ENCODE measurements at places on chromosomes 1 and 21.

GRCh38 chr1:247146671-247147070 is 25.1 kb downstream of the ZNF124 start:
- DNase-seq = no peak

DNA sequence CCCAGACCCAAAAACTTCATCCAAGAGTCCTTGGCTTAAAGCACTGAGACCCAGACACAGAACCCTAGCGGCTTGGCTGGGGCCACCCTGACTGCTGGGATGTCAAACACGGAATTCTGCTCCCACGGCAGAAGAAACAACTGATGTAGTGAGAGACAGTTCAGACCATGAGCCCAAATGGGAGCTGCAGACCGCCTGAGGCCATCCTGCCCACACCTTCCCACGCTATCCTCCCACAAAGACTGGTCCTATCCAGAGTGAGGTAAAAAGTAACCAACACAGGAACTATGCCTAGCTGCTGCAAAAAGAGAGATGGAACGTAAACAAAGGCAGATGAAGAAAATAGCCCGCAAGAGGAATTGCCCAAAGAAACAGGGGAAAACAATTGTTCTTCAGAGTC is 203.3 kb downstream of the PTPRU start:
- DNase-seq = no peak

DNA sequence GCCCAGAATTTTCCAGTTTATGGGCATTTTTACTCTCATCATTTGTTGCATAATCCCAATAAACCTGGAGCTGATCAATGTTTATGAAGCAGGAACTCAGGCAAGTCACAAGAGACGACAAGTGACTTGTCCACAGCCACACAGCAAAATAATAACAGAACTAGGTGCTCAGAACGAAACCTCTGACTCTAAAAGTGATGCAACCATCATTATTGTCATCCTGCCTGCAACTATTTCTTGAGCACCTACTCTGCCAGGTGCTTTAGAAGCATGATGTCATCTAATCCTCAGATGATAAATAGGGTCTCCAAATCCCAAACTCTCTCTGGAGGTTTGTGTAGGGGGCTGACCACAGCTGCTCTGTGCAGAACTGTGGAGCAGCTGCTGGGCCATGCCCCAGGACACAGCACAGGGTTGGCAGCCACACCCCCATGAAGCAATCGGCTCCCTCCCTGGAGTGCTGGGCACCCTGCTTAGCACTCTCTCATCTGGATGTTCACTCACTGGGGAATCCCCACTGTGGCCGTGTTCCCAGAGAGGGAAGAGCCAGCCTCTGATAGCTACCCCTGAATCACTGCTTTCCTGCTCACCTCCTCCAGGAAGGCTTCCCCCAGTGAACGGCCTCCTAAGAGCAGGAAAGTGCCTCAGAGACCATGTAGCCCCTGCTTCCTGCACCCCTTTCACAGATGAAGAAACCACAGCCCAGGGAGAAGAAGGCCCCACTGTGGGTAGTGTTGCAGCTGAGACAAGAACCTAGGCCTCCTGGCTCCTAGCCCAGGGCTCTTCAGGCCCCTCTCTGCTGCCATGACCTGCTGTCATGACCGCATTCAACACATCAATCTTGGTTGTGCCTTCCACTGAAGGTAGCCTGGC is 2.1 kb downstream of the TTC22 start:
- peak; percentile 53 for DNase-seq

DNA sequence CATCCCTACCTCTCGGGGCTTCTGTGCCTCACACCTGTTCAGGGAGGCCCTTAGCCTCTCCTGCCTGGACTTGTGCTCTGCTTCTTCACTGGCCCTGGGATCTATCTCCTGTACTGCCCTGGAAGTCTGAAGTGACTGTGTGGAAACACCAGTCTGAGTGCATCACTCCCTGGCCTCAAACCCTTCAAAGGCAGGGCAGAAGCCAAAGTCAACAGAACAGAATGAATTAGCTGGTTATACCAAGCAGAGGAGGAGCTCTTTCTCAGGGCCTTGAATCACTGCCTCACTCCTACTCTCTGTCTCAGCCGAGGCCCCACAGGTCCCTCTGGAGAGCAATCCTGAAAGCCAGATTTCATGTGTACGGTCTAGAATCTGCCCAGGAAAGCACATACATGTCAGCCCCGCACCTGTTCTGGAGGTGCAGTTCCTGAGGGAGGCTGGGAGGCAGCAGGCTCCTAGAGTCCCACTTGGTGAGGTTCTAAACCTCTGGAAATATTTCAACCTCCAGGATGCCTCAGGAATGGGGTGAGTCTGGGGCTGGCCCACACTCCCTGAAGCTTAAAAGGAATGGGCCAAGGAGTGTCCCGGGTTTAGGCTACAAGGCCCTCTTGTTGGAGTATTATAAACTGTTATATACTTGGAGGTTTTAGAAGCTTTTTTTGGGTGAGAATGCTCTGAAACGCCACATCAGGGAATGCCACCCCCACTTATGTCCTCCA is 98.3 kb downstream of the ABCA4 start:
- no peak for DNase-seq

- DNase-seq = no peak
These were observed 33.3 kb downstream of the LRRC8B start for GRCh38 chr1:89557956-89558355.

DNA sequence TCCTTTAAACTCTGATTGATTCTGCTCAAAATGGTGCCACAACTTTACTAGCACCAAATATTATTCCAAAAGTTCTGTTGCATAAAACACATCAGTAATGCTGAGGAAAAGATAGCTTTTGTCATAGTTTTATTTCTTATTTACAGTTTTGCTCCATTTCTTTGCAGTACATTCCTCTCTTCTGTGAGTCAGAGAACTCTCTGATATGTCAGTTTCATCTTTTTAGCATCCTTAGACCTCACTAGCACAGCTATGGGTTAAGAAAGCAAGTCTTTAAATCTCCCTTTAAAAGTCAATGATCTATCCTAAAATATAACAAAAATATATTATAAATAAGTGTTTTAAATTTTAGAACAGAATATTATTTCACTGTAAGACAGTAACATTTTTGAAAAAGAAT is 356.6 kb upstream of the SNX7 start:
- DNase-seq = no peak

DNA sequence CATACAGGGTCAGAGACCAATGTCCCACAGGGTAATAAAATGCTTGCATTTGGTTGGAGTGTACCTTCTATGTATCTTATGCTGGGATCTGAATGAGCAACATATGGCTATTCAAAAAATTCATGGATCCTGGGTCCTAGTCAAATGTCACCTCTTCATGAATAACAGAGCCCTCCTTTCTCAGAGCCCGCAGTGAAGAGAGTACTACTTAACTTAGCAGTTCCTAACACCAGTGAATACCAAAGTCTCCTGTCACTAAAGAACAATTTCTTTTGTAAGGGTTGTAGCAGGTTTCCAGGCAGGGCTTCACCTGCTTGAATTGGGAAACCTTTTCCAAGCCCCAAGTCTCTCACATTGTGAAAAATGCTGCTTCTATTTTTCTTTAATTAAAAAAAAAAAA is 483.0 kb upstream of the DEPDC1 start:
- DNase-seq = no peak

GRCh38 chr21:28906841-28907240 is 85.8 kb downstream of the LTN1 start:
- no peak for DNase-seq

DNA sequence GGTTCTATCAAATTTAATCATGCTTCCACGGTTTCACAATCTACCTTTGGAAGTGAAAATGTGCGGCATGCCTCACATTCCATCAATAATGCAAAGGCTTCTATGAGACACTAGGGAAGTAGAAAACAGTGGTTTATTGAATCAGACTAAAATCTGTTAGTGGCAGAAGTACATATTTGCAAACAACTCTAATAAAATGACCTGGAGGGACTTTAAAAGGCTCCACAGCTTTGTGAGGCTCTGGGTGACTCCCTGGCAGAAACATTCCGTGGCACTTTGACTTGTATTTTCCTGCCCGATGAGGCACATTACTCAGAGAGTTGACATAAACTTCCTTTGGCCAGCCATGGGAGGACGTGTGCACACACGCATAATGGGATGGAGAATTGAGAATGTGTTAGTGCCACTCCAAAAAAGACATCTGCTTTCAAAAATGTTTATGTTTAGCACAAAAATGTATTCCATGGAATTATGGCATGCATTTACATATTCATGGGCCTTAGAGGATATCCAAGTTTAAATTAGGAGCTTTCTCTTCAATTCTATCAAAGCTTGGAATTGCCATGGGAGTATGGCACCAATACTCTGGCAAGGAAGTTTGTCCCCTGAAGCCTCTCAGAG is 60.0 kb upstream of the SSX2IP start:
- DNase-seq = no peak

DNA sequence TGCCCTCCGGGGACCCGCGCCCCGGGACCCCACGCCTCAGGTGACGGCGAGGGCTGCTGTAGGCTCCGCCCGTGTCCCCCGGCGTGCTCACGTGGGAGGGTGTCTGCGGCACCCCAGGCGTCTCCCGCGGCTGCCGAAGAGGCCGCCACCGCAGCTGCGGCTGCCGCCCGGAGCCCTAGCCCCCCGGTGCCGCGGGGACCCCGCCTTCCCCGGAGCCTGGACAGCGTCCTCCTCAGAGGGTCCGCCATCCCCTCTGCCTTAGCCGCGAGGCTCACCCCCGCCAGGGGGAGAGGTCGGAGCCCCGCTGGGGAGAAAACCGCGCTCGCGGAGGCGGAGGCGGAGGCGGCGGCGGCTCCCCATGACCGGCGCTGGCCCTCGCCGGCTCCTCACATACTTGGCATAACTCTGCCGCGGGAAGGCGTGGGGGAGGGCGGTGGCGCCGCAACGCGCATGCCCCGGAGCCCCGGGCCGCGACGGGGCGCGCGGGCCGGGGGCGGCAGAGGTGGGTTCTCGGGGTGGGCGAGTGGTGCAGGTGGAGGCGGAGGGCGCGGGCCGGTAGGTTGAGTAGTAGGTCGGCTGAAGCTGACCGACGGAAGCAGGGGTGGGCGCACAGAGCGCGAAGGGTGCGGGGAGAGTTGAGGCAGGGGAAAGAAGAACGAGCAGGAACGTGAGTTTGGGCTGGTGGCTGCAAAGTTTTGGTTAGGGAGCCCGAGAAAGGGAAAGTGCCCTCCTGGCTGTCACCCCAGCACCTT is 700 bp upstream of the SYDE2 start:
- peak; percentile 61 for DNase-seq

- no peak for DNase-seq
These were observed 488.6 kb upstream of the RGS18 start for GRCh38 chr1:191669629-191670028.

- no peak for DNase-seq
These were observed 101.3 kb upstream of the C1orf21 start for GRCh38 chr1:184285401-184286087.

DNA sequence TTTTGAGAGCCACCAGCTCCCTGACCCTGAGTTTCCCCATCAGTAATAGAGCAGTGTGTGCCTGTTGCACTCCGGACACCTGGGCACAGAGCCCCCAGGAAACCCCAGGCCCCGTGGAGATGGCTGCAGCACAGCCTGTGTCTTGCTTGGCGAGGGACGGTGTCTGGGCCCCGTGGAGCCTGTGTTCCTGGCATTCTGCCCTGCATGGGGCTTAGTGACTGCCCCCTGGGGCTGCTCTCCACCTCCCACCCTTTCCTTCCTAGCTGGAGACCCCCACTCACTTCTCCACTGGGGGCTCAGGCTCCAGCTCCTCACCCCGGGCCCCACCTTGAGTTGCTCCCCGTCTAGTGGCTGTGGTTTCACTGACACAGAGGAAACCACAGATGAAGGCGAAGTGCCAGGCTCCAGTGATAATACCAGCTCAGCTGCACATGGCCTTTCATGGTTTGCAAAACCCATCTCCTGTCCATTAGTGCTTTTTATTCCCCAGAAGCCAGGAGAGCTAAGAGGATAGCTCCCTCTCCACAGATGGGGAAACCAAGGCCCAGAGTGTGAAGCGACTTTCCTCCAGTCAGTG is 39.4 kb downstream of the DMRTB1 start:
- DNase-seq = no peak

DNA sequence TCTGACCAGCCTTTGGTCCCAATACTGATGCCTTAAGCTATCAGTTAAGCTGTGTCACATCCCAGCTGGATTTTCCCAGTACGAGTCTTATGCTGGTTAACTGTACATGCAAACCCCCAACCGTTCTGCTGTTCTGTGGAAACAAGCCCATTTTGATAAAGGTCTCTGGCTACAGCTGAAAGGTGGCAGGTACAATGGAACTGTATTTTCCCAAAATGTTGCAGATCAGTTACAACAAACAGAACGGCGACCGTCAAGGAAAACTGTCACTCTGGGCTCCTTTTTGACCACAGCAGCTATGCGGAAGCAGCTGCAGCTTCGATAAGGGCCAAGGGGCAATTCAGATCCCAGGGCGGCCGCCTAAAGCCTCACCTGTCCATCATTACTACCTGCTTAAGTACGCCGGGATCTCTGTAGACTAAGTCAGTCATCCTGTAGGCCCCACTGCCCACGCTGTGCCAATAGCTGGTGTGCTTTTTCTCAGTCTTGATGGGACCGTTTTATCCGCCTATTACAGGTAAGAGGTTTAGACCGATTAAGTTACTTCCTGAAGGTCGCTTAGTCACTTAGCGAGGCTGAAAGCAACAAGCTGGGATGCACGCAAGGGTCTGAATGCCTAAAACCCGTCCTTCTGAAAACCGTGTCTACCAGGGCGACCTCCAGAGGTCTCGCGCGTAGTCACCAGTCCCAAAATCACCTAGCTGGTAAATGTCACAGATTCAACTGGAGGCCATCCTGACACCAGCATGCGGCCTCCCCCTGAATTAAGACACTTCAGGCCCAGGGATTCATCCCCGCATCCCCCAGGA is 11.1 kb upstream of the RAB42 start:
- no peak for DNase-seq

DNA sequence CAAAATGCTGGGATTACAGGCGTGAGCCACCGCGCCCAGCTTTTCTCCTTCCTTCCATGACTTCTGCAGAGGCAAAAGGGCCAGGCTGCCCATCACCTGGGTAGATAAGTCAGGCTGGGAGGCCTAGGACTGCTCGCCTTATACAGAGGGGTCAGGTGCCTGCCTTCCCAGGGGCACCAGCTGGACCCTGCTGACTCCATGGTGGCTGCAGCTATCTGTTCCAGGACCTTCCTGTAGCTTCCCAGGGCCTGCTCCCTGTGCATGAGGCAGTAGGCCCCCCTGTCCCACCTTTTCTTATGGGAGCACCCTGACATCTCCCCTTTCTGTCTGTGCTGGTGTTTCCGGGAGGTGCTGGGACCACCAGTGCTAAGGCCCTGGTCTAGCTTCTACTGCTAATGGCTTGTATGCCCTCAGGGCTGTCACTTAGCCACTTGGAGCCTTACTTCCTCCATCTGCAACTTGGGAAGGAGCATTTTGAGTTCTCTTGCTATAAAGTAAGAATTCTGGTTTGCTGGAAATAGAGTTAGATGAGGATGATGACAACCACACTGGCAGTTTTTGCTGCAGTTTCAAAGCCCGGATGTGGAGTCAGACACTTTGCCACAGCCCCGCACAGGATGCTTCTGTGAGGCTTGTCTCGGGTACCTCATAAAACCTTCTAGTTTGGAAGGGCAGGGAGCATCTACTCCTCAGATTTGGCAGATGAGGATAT is 14.4 kb downstream of the SOX13 start:
- DNase-seq = no peak

GRCh38 chr1:156490401-156491032 is 10.1 kb downstream of the MEF2D start:
- no peak for DNase-seq

- DNase-seq = no peak
These were observed 10.9 kb upstream of the METTL25B start for GRCh38 chr1:156717351-156717750.

- DNase-seq = no peak
These were observed 164.8 kb downstream of the TNFSF18 start for GRCh38 chr1:172885971-172886370.

GRCh38 chr1:216616425-216616824 is 106.8 kb downstream of the ESRRG start:
- no peak for DNase-seq
